HS-27A (cell line): ENCODE measurements at places on chromosomes 2 and 18.
A peak's percentile ranks its signal among the peaks of the same experiment; 100 is the strongest.

DNA sequence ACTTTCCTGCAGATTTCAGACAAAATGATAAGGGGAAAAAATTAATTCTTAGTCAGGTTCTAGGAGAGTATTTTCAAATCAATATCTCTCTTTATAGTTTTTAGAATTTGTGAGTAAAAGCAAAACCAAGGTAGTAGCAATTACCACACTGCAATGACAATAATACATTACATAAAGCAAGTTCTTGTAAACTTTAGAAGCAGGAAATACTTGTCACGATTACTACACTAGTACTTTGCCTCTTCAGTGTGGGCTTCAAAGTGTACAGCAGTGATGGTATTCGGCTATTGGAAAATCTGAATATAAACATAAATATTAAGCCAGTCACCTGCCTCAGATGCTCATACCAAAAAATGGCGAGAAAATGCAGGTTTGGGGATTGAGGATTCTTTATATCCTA, 81.0 kb downstream of the ALPK2 start:
- DNase-seq, result no peak

GRCh38 chr2:137865954-137866540, 98.2 kb upstream of the HNMT start:
- peak; percentile 31 for DNase-seq

DNA sequence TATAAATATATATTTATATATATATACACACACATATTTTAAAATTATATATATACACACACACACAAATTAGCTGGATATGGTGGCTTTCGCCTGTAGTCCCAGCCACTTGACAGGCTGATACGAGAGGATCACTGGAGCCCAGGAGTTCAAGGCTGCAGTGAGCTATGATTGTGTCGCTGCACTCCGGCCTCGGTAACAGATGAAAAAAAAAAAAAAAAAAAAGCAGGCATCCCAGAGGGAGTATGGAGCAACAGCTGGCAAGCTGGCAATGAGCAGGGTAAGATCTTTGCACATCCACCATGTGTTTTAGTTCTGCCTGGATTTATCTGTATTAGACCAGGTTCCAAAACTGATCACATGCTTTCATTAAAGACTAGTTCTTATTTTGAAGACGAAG, 170.1 kb downstream of the MAP2 start:
- DNase-seq, result no peak

GRCh38 chr2:237000481-237000880, 85.2 kb upstream of the COPS8 start:
- DNase-seq, result no peak

- no peak for DNase-seq
Measured at GRCh38 chr18:6682437-6683111, 46.9 kb upstream of the ARHGAP28 start.

DNA sequence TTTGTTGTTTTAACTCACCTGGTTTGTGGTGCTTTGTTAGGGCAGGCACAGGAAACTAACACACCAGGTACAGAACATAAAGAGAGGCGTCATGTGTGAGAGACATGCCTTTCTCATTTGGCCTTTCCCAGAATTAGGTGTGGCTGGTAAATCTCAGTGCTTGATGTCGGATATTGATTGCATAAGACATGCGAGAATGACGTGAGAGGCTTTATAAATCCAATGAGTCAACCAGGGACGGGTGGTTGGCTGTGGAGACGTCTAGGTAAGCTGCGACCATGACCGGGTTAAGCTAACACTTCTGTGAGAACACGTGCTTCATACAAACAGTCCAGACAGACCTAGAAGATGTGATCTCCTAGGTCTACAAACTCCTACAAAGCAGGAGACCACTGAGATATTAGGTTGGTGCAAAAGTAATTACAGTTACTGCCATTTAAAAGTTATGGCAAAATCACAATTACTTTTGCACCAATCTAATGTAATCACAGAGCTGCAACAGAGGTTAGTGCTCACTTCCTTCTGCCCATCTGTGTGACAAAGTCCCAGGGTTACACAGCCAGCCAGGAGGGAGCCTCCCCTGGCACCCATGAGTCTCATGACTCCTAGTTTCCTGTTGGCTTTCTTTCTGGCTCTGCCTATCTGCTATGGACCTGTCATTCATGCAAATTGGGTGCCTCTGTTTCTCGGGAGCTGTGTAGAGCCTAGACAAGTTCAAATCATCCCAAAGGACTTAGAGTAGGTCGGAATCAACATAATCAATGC, 98.9 kb upstream of the ATP8B1 start:
- no peak for DNase-seq

DNA sequence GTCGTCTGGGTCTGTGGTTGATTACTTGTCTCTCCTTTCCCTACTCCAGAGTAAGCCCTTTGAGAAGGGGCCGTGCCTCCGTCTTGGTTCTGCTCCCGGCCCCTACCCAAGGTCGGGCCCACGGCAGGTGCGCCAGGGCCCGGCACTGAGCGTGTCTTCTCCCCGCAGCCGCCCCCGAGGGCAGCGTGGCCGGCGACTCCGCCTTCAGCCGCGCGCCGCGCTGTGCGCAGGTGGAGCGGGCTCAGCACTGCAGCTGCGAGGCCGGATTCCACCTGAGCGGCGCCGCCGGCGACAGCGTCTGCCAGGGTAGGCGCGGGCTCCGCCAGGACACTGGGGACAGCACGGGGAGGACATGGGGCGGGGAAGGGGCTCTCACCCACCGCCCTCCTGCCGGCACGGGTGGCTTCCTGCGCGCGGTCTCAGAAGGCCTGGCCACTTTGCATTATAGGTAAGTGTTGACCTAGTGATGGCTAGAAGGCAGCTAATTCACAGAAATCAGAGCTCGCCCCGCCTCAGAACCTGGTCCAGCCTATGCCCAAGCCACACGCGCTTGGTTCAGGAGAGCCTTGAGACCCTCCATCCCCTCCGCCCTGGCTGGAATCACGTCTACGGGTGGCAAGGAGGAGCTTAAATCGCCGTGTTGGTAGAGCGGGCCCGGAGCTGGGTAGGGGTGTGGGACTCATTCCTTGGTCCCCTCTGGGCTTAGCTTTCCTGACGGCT, 43.5 kb downstream of the FBLN7 start:
- no peak for DNase-seq

DNA sequence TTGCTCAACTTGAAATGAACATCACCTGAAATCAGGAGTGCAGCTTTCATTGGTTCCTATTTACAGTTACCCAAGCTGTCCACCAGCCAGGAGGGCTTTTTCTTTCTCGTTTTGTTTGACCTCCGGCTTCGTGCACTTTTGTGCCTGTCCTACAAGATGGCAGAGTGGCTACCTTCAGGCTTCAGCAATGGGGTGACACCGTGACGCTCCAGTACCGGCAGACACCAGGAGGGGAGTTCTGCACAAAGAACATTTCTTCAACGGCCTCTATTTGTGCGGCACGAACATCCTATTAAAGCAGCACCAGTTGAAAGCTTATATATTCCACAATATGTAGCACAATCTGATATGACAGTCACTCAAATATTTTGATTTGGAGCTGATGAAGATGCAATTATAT, 18.3 kb downstream of the RNASEH1 start:
- DNase-seq, result no peak

- DNase-seq, result no peak
Measured at GRCh38 chr2:54936766-54937165, 113.5 kb downstream of the RTN4 start.

GRCh38 chr2:105578166-105578565, 166.5 kb upstream of the NCK2 start:
- no peak for DNase-seq

DNA sequence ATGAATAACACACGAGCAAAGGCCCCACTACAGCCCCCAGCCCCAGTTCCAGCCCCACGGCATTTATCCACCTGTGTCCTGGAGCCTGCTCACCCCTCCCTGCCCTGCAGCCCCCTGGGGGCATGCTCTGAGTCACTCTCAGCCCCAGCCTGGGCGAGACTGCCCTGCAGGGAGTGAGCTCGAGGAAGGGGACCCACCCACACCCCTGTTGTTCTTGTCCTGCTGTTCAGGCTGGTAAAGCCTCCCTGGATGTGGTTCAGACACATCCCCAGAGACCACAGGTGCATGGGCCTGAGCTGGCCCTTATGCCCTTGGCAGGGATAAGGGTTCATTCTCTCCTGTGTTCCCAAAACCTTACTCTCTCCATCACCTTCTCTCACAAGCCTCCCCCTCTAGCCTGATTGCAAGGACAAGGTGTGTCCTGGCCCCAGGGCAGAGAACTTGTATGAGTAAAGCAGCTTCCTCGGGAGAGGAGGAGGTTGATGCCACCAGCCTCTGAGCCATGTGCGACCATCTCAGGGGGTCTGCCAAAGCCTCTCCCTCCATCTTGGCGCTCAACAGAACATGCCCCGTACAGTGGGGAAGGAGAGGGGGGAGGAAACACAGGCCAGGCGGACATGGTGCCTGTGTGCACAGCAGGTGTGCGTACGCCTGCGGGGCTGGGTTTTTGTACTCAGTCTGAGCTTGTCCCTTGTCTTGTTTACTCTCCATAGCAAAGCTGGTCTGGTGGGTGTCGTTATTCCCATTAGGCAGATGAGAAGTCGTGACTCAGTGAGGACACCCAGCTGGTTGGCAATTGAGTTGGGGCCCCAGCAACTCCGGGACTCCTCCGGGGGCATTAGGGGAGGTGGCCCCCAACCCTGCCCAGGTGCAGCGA, 64.4 kb downstream of the CIB4 start:
- no peak for DNase-seq

- DNase-seq, result no peak
Measured at GRCh38 chr2:36352701-36353100, 2.9 kb upstream of the CRIM1 start.

- DNase-seq, result no peak
Measured at GRCh38 chr2:217834057-217834620, 168.7 kb downstream of the TNS1 start.

DNA sequence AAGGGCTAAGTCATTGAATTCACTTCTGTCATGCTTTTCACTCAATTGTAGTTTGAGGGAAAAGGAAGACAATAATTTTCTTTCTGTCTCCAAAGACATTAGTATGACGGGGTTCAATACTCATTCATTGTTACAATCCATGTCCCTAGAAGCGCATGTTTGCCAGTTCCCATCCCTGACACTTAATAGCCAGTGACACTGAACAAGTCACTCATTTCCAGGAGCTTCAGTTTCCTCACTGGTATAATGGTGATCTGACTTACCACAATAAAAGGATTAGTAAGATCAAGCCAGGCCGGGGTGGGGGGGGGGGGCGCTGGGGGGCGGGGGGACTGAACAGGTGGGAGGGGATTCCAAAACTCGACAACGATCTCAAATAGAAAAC, 144.8 kb upstream of the MAP3K20 start:
- DNase-seq, result no peak

DNA sequence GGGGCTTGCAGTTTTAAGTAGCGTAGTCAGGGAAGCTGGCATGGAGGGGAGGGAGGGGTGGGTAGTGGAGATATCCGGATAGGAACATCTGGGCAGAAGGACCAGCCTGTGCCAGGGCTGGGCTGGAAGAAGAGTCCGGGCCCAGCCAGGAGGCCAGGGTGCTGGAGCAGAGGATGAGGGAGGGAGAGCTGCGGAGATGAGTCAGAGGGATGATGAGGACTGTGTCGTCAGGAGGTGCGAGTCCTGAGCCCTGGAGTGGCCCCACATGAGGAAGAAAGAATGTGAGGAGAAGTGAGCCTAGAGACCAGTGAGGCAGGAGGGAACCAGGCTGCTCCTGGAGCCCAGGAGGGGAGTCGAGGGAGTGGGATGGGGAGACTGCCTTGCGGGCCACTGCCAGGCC, 82.4 kb downstream of the CTIF start:
- no peak for DNase-seq

DNA sequence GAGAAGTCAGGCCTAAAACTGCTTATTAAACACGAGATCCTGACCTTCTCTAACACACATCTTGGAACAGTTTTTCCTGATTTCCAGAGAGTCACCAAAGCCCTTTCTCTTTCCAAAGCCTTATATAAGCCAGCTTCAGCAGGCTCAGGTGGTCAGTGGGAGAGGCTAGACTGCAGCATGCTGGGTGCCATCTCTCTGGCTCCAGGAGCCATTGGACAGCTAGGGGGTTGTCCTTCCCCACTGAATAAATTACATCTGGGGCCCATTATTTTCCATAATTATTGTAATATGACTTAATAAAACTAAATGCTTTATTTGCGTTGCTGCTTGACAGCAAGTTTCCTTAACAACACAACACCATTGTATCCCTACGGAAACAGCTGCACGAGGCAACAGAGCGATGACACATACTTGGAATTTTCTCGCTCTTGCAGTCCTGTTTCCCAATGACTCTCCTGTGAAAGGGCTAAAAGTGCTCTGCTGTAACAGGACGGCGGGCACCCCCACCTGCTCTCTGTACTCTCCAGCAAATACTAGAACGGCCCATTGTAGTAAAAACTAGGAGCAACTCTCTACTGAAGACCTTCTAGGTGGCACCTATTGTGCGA, 160.6 kb downstream of the RNF144A start:
- DNase-seq, result no peak

GRCh38 chr18:70494524-70494923, 205.7 kb downstream of the SOCS6 start:
- no peak for DNase-seq

- DNase-seq, result no peak
Measured at GRCh38 chr2:201150454-201151020, 32.4 kb upstream of the CASP10 start.

- no peak for DNase-seq
Measured at GRCh38 chr2:119408221-119408619, 23.4 kb upstream of the TMEM37 start.

DNA sequence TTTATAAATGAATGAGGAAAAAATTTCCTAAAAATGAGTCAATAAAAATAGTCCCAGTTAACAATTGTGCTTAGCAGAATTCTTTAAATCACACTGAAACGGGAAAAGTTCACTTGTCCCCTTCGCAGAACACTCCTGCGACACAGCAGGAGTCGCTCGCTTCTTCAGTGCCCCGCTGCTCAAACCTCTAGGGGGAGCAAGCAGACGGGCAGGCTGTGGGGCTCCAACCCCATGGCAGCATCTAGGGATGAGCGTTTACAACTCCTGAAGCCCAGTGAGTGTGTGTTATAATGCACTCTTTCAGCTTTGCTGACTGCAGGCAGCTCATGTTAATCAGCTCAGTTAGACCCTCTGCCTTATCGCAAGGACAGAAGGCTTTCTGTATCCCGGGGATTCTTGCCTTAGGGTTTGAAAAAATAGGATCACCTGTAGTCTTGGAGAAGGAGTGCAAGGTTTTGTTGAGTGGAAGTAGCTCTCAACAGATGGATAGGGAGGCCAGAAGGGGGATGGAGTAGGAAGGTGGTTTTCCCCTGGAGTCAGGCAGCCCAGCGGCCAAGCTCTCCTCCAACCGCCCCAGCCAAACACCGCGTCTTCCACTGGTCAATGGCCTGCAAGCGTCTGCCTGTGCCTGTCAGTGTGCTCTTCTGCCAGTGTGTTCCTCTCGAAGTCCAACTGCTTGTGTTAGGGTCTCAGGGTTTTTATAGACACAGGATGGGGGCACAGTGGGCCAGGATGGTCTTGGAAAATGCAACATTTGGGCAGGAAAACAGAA, 1977.7 kb upstream of the LRRTM1 start:
- DNase-seq, result no peak

GRCh38 chr2:26558271-26559043, 80.5 kb upstream of the OTOF start:
- no peak for DNase-seq
